Vagina (tissue), 2 donors: ENCODE measurements at places on chromosomes 11 and 22.

DNA sequence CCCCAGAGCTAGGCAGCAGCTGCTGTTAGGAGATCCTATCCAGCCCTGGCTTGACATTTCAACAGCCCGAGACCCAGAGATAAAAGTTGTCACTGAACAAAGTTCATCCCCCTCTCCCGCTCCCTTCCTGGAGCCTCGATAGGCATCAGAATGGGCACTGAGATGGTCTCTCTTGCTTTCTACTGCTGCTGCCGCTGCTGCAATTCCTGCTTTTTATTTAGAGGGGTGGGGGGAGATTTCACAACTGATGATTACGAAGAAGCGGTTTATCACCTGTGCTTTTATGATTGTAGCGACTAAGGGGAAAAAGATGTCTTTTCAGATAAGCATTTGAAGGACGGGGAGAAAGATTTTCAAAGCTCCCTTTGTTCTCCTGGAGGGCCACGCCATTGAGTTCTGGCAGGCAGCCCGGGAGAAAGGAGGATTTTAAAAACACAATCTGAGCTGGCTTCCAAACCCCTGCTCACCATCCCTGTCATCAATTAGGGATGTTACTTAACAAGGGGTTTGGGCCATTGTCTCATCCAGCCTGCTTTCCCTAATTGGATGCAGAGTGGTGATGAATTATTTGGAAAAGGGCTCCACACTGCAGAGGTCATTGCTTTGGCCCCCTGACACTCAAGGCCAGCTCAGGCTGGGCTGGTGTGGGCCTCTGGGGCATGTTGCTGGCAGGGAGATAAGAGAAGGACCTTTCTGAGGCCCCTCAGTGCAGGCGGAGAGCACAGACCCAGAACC is 344.7 kb downstream of the BUD13 start:
- DNase-seq, result no peak

- no peak for DNase-seq
Measured at GRCh38 chr11:2313051-2313951, 11.5 kb downstream of the TSPAN32 start.

- no peak for DNase-seq
Measured at GRCh38 chr11:74839971-74840370, 91.3 kb downstream of the RNF169 start.

GRCh38 chr11:304915-305843 is 2.4 kb upstream of the IFITM2 start:
- no peak for DNase-seq

DNA sequence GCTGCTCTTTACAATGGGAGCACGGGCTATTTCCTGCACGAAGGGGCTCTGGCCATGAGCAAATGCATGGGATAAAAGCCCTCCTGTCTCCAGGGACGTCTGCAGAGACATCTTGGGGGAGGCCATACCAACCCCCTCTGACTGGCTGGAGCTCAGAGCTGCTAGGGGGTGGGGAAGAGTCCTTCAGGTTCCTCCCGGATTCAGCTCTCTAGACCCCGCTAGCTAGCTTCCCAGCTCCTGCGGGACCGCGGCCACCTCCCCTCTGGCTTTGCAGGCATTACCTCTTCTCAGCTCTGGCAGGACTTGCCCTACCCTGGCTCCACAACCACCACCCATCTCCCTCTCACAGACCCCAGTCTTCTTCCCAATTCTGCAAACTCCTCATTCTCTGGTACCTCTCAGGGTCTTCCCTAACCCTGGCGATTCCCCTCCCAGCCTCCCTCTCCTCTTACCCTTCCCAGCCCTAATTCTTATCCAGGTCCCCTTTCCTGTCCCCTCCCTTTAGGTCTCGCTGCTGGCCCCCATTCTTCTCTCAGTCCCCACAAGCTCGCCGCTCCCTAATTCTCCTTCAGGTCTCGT is 802 bp downstream of the SYT13 start:
- peak; percentile 71 for DNase-seq

DNA sequence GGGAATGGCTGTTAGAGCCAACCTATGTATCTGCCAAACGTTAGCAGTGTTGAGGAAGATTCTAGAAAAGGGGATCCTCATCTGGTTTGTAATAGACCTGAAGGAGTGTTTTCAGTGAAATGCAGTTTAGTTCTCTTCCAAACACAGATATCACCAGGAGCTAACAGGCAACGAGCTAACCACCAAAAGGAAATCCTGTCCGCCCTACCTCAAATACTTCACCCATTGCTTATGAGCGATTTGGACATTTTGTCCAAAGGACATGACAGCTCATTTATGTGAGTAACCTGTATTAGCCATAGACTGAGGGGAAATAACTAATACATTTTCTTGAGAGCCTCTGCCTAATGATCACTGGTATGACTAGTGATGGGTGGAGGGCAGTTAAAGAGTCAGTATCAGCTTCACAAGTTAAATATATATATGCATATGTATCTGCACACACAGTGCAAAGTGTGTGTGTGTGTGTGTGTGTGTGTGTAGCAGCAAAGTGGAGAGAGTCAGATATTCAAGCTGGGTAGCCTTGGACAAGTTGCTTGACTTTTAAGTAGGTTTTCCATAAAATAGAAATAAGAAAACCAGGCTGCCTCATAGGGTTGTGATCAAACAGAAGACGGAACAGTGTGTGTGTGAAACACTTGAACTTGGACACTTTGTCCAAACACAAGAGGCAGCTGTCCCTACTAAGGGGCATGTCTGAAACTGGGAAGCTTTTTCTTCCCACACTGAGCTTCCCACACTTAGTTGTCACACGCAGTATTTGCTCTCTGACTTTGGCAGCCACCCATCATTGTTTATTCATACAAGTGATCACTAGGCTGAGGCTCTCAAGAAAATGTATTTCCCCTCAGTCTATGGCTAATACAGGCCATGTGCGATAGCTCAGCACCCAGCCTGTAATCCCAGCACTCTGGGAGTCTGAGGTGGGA is 940 bp upstream of the C11orf91 start:
- DNase-seq, result peak; percentile 82

DNA sequence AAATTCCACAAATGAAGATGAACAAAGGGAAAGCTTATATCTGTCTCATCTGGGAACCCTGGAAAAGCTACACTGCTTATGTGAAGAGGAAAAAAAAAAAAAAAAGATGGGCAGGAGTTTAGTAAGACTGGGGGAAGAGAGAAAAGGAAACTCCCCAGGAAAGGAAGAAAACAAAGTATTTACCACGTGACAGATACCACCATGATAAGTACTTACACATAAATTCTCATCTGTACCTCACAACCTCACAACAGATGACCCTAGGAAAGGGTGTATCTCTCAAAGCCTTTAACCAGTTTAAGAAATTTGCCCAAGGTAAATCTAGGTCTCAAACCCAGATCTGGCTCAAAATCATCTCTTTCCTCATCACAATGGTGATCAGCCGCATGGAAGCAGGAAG is 77.1 kb downstream of the GAB2 start:
- no peak for DNase-seq

- no peak for DNase-seq
Measured at GRCh38 chr22:26660961-26661578, 3.7 kb downstream of the MIAT start.

GRCh38 chr11:59615120-59615636 is 396 bp downstream of the OSBP start:
- DNase-seq, result no peak

GRCh38 chr11:83918476-83918875 is 632.3 kb upstream of the CCDC90B start:
- no peak for DNase-seq

- no peak for DNase-seq
Measured at GRCh38 chr11:112425121-112425520, 164.5 kb upstream of the PLET1 start.

GRCh38 chr11:119666463-119667131 is 62.4 kb downstream of the NECTIN1 start:
- DNase-seq, result no peak

DNA sequence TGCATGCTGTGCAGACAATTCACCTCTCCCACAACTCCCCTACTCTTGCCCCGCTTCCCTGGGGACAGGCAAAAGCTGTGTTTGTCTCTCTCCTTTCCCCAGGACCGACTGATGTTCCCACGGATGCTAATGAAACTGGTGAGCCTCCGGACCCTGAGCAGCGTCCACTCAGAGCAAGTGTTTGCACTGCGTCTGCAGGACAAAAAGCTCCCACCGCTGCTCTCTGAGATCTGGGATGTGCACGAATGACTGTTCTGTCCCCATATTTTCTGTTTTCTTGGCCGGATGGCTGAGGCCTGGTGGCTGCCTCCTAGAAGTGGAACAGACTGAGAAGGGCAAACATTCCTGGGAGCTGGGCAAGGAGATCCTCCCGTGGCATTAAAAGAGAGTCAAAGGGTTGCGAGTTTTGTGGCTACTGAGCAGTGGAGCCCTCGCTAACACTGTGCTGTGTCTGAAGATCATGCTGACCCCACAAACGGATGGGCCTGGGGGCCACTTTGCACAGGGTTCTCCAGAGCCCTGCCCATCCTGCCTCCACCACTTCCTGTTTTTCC is 1.4 kb upstream of the MADD start:
- no peak for DNase-seq

DNA sequence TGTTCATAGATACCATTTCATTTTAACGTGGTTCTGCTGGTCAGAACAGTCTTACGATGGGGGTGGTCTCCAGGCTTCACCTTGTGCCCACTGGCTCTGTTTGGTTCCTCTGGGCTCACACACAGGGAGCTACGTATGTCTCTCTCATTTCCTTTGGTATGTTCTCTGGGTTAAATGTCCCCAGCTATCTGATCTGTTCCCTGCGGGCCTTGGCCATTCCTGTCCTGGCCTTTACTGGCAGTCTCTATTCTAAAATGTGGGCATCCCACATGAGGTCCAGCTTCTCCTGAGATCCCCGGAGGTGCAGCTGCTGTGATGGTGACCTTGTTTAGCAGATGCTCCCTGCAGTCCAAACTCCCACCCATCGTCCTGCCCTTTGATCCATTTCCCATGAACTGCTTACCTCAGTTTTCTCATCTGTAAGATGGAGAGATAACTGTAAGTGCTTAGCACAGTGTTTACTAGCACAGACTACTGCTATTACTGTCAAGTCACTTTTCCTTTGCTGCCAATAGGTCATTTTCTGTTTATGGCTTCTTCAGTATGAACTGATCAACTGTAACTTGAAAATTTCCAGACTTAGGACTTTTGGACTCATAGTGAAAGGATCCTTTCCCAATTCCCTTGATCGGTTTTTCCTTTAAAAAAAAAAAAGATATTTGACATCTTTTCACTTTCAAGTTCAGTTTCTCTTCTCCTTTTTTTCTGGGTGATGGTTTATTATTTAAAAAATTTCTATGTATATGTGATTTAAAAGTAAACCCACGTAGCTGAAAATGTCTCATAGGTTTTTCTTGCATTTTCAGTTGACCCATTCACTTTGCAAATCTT is 92.9 kb downstream of the PTPRJ start:
- DNase-seq, result no peak

GRCh38 chr22:22927196-22927887 is 39.7 kb downstream of the IGLL5 start:
- no peak for DNase-seq

- DNase-seq, result no peak
Measured at GRCh38 chr11:112596324-112596723, 335.7 kb upstream of the PLET1 start.

GRCh38 chr11:94549146-94549545 is 5.4 kb downstream of the FUT4 start:
- no peak for DNase-seq

DNA sequence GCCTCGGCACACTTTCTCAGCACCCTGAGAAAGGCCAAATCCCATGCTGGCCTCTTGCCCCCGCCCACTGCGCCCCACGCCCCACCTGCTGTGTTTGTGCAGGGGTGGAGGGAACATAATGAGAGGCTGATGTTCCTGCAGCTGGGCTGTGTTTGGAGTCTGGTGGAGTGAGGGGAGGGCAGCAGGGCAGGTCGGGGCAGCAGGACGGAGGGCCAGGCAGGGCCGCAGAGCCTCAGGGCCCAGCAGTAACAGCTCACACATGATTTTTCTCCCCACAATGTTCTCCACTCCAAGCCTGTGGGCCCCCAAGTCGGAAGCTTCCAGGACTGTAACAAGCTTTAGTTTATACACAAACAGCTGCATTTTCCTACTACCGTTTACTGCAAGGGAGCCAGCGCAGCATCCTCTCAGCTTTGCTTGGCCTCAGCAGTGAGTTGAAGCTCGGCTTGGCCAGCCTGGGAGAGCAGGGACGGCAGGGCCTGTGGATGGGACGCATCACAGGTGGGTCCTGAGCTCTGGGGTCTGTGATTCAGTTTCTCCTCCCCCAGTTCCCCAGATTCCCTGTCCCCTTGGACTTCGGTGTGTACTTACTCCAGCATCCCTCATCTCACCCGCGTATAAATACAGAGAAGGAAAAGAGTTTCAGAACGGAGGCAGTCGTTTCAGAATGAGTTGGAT is 51.0 kb downstream of the RPUSD4 start:
- DNase-seq, result no peak

DNA sequence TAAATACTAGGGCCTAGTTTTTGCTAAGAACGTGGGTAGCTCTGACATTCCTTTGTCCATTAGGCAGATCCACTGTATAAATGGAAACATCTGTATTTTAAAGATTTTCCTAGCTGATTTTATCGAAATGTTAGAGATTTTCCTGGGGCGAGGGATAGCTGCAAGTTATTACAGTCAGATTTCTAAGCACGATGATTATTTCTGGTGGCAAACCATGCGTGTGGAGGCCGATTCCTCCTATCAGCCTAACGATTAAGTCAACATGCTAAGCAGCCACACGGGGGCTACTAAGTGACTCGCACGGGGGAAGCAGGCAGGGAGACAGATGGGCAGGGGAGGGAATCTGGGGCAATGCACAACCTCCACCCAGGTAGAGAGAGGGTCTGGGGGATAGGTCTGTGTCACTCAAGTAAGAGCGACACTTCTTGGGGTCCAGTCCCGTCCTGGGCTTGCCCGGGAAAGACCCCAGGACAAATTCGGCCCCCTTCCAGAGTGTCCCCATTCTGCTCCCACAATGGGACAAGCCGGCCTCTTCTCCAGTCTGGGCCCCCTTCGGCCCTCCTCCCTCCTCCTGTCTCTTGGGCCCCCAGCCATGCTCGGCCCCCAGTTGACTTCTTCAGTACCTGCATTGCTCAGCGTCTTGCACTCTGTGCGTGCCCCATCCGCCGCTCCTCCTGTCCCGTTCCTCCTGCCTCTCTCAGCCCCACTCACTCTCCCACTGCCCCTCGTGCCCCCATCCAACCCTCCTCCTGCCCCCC is 571 bp downstream of the C11orf24 start:
- no peak for DNase-seq

DNA sequence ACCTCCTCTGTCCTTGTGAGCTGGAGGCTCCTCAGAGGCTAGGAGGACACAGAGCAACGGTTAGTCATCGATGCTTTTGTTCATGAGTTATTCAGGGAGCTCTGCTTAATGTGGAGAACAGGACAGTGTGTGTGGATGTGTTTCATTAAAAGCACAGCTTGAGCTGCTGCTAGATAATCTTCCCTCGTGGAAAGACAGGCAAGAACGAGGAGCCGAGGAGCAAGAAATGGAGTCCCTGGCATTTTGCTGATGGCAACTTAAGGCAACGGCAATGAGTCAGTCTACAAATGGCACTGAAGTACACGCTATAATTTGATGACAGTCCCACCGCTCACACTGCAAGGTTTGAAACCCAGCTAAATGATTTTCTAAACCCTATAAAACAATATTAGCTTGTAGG is 106.2 kb downstream of the IGLL1 start:
- DNase-seq, result no peak
